ENCODE measurements at places on chromosomes 1 and 21.

GRCh38 chr1:182446033-182446669 lies 3.8 kb upstream of the RGSL1 start:
- DNase-seq, result peak; percentile 34

- no peak for DNase-seq
These were observed 18.0 kb downstream of the HHIPL2 start for GRCh38 chr1:222529916-222530315.

DNA sequence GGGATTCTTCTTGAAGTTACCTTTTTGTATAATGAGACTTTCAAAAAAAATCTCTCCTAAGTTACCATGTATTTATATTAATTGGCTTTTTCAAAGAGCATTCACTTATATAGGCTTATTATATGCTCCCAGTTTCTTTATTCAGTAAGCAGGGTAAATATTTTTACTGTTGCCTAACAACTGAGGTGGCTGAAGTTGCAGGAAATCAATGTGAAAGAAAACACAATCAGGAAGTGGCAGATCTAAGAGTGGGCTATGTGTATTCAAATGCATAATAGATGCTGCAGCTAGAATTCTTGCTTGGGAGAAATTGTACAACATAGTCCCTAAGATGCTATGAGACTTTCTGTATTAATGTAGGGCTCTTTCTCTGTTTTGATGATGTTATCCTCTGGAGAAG lies 606.9 kb downstream of the NUF2 start:
- DNase-seq, result no peak

- no peak for DNase-seq
These were observed 4.4 kb downstream of the RER1 start for GRCh38 chr1:2396059-2396458.

- no peak for DNase-seq
These were observed 227.8 kb downstream of the NRIP1 start for GRCh38 chr21:14836950-14837349.

DNA sequence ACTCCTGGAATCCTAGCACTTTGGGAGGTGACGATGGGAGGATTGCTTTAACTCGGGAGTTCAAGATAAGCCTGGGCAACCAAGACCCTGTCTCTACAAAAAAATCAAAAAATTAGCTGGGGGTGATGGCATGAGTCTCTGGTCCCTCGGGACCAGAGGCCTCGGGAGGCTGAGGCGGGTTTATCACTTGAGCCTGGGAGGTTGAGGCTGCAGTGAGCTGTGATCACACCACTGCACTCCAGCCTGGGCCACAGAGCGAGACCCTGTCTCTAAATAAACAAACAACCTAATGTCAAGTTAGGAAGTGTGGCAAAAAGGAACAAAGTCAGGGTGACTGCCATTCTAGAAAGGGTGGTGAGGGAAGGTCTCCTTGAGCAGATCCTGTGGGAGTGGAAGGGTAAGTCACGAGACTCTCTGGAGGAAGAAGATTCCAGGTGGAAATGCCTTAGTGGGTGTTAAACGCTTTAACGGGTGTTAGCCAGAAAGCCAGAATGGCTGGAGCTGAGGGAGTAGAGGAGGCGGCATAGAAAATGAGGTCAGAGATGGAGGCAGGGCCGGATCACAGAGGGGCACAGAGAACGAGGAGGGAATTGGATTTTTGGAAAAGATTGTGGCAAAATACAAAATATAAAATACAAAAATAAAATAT lies 62.2 kb upstream of the ATP5PO start:
- DNase-seq, result no peak

DNA sequence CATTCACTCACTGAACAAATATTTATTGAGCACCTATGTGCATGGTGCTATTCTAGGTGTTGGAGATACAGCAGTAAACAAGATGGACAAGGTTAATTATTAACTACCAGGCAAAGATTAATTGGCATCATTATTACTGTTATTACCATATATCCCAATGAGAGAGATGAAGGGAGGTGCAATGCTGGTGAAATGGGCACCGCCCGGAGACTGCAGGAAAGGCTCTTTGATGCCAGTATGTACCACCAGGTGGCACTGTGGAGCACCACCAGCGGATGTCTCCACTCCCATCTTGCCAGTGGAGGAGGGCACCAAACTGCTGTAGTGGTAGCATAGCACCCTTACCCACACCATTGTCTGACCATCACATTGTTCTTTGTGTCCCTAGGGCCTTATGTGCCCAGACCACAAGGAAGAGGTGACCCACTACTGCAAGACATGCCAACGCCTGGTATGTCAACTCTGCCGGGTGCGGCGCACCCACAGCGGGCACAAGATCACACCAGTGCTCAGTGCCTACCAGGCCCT lies 3.0 kb downstream of the TRIM46 start:
- peak; percentile 75 for DNase-seq

DNA sequence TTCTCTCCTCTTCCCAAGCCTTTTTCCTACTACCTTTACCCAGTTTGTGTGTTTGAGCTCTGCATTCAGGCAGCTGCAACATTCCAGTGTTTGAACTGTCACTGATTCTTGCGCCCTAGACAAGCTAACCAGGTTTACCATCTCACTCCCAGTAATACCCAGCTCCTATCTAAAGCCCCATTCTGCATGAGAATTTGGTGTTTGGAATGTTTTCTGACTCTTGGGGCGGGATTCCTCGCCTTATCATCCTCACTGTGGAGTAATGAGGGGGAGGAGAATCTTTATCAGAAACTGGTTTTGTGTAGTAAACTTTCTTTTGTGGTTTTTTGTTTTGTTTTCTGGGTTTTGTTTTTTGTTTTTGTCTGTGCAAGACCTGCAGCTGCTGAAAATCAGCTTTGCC lies 36.5 kb downstream of the NCF2 start:
- no peak for DNase-seq

GRCh38 chr1:147699686-147700041 lies 29.3 kb upstream of the ACP6 start:
- DNase-seq, result no peak

- DNase-seq, result no peak
These were observed 5.1 kb downstream of the AGRN start for GRCh38 chr1:1024771-1025699.

DNA sequence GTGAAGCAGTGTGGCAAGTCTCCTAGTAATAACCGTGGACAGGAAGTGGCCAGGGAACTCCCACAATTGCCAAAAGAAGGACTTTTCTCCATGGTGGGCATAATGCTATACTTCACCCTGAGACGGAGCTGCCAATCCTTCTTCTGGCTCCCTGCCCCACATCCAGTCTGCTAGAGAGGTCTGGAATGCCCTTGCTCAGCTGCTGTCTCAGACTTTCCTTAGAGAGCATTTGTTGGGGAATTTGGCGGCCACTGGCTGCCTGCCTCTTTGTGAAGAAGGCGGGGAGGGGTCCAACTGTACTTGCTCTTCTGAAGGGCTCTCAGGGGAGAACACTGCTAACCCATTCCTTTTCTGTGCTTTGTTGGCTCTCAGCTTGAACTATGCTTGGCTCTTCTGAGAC lies 123.7 kb upstream of the EDN2 start:
- DNase-seq, result no peak

DNA sequence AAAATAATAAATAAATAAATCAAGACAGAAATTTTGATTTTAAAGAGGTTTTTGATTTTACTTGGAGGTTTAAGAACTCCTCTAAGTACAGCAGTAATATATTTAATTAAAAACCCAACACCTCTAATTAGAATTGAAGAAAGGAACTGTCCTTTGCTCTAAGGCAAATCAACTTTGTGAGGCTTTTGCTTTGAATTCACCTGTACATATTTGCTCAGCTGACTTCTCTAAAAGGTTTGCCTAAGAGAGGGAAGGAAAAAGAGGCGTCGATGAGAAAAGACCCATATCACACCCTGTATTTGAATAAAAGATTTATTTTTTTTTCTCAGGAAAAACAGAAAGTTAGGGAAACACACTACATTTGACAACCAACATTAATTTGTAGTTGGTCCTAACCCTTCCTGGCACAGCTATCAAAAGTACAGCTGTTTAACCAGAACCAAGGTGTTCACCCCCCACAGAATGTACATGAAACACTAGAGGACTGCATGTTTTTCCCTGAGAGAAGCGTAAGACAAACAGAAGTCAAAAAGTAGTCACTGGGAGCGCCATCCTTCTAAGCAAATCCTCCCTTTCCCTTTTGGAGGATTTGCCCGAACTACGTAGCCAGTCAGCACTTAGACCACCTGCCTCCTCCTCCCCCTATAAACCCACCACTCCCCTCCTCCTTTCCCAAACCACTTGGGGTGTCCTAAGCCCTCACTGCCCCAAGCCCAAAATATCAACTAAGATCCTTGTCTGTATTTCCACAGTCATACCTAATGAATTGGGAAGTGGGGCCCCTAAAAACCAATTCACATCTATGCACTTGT lies 4.9 kb downstream of the MCL1 start:
- no peak for DNase-seq

DNA sequence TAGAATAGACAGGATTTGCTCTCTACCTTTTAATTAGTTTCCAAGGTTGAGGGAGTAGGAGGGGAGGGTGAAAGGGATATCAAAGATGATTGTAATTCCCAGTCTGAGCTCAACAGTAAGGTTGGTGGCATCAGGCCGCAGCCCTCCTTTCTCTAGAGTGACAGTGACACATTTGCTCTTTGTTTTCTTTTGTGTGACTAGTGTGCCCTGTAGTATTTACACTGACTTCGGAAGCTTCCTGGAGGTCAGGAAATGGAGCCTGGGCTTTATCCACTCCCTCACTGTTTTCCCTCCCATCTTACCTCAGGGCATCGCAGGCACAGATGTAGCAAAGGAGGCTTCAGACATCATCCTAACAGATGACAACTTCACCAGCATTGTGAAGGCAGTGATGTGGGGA lies 44.7 kb upstream of the LAX1 start:
- no peak for DNase-seq

DNA sequence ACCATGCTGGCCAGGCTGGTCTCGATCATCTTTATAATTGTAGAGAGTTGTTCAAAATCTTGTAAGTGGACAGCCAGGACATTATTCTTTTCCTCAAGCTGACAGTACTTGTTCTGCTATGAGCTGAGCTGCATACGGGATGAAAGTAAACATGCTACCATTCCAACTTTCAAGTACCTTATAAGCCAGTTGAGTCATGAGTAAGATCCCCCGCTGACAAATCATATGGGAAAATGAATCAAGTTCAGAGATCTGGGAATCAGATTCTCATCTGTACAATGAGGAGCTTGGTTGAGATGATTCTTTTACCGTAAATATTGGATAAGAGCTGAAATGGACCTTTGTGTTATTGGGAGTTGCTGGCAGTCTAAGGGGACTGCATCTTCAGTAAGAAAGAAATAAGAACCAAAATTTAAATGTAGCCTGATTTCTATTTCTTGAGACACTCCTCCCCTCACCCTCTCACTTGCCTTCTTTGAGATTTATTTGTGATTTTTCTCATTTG lies 62.7 kb downstream of the CENPF start:
- DNase-seq, result no peak

DNA sequence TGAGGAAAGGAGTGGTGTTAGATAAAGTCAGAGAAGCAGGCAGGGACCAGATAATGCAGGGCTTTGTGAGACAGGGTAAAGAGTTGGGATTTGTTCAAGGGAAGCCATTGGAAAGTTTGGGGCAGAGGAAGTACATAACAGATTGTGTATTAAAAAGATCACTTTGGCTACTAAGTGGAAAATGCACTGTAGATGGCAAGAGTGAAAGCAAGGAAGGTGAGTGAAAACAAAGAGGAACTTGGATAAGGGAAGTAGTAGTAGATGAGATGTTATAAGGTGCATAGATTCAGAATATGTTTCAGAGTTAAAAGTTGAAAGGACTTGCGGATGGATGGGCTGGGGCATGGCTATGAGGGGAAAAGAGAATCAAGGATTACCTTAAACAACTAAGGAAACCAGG lies 17.4 kb downstream of the MRPL39 start:
- DNase-seq, result no peak

- DNase-seq, result no peak
These were observed 843.8 kb downstream of the USP25 start for GRCh38 chr21:16573578-16573977.

DNA sequence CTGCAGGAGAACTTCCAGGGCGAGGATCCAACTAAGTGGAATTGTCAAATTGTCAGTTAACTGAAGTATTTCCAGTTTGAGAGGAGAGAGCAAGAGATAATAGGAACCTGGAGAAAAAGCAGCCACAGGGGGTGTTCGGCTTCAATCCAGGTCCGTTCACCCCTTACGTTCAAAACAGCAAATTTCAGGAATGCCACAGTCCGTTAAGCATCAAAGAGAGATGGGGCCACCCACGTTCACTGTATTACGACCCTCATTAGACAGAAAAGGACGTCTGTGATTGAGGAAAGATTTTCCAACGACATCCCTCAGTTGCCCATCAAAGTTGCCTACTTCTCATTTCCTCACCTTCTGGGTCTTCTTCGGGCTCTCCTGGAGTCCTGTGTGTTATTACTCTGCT lies 422.5 kb upstream of the VAMP3 start:
- no peak for DNase-seq

DNA sequence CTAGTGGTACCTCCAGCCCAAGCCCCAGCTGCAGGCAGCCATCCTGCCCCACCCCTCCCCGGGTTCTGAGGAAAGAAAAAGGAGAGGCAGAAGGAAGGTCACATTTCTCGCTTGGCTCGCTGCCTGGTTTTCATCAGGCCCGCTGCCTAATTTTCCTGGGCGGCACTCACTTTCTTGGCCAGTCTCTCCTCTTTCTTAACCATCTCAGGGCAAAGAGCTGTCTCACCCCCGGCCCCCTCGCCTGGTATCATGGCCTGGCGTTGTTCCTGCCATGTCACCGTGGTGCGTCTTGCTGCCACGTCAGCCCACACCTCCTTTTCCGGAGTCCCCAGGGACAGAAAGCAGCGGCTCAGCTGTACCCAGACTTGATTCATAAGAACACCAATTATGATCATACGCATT lies 26.6 kb upstream of the CASZ1 start:
- no peak for DNase-seq

DNA sequence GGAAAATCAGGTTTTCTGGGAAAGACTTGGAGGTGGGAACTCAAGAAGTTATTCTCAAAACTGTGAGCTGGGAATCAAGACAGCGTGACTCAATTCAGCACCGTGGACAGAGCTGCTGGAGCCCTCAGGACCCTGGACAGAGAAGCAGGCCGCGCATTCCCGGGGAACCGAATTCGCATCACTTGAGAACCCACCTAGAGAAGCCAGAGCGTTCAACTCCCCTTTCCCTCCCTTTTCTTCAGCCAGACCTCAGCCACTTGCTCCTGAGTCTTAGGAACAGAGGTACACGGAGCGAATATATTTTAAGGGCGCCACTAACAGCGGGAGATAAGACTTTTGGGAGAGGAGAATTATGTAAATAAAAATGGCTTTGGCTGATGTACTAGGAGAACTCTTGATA lies 2.0 kb upstream of the LIN28A start:
- no peak for DNase-seq

DNA sequence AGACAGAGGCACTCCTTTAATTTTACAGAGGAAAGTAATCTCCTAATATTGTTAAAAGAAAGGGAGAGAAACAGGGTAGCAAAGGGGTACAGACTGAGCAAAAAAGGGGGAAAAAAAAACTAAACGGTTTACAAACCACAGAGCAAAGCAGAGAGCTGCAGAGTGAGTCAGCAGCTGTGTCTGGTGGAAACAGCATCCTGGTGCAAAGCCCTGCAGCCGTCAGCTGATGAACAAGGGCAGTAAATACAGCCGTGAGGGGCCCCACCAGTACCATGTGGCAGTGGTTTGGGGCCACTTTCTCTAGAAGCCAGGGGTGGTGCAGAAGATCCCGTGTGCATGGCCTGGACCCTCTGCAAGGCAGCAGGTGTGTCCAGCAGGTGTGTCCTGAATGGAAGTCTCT lies 111.3 kb downstream of the ERG start:
- no peak for DNase-seq
